ENCODE measurements at places on chromosomes 12 and 14.

GRCh38 chr14:94465042-94465441 is 11.0 kb downstream of the SERPINA9 start:
- no peak for DNase-seq

- no peak for DNase-seq
These were observed 95.0 kb downstream of the TGFB3 start for GRCh38 chr14:75886636-75887348.

DNA sequence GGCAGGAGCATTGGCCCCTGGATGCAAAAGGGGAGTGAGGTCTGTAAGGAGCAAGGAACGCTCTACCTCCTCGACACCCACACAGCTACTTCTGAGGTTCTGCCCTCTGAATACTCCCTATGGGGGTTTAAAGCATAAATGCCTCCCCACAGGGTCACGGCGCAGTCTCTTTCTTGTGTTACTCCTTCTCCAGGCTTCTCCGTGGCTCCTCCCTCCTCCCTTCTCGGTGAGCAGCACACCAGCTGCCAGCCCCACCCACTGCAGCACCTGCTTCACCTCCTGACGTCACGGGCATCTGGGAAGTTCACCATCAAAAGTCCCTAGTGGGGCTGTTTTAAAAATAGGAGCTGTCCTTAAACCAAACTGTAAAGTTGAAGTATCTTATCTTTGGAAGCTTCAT is 67.3 kb downstream of the SPTB start:
- no peak for DNase-seq

- no peak for DNase-seq
These were observed 518.1 kb downstream of the TRHDE start for GRCh38 chr12:72790273-72790672.

GRCh38 chr12:116672842-116673516 is 64.9 kb downstream of the SPRING1 start:
- DNase-seq: no peak

- DNase-seq: no peak
These were observed 32.1 kb downstream of the PRMT8 start for GRCh38 chr12:3523058-3523457.
